B cell (primary cell): ENCODE measurements at places on chromosomes 2 and 18. TPM values are rescaled to one million over a fixed set of nuclear protein-coding genes. Genes with fewer than 3 reads are reported as not detected.

The CDH19 gene
- total RNA-seq, result not detected in 2 replicates

The C2orf66 gene
- not detected in 2 replicates for total RNA-seq

GRCh38 chr2:177002983-177003382, 209.6 kb upstream of the HNRNPA3 start:
- H3K36me3 ChIP-seq, result no peaks in the 10 kb centered on the region
- H3K27me3 ChIP-seq, result no peaks in the 10 kb centered on the region
- peaks cover under 1% of the 10 kb centered on the region for H3K4me1 ChIP-seq
- no peak overlapping the region for H3K4me3 ChIP-seq

The DYSF gene
- 0.15 and 0.17 TPM in 2 replicates for total RNA-seq

DNA sequence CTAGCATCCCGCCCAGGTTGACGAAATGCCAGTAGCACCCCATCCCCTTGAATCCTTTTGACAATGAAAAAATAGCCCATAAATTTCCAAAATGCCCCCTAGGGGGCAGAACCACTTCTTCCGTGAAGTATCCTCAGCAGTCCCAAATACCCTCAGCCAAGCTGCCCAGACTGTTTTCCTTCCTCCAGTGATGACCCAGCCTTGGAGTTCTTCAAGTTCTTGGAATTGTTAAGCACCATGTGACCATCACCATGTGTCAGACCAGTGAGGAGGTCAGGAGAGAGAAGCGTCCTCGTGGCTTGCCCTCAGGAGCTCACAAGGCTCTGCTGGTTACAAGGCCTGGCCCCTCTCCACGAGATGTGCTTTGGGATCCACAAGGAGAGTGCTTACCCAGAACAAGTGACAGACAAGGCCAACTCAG, 1.4 kb upstream of the SLC23A3 start:
- H3K27ac ChIP-seq, result peak overlapping the region; percentile 21
- DNase-seq, result peak; percentile 67

The TRIM43 gene
- total RNA-seq, result not detected in 2 replicates

The RAD51AP2 gene
- not detected in 2 replicates for total RNA-seq

The MAPK4 gene
- total RNA-seq, result not detected in 2 replicates

The OTOS gene
- total RNA-seq, result not detected in 2 replicates

GRCh38 chr2:11899264-11899818, 152.9 kb downstream of the LPIN1 start:
- no peak overlapping the region for H3K27ac ChIP-seq
- H3K36me3 ChIP-seq, result no peaks in the 10 kb centered on the region
- no peak for DNase-seq
- H3K4me3 ChIP-seq, result no peak overlapping the region
- H3K27me3 ChIP-seq, result no peaks in the 10 kb centered on the region

- H3K27me3 ChIP-seq, result no peaks in the 10 kb centered on the region
- peaks cover 31% of the 10 kb centered on the region for H3K4me1 ChIP-seq
- H3K4me3 ChIP-seq, result no peak overlapping the region
- H3K36me3 ChIP-seq, result no peaks in the 10 kb centered on the region
- no peak for DNase-seq
Measured at GRCh38 chr2:65382323-65382722, 50.1 kb downstream of the SPRED2 start.

DNA sequence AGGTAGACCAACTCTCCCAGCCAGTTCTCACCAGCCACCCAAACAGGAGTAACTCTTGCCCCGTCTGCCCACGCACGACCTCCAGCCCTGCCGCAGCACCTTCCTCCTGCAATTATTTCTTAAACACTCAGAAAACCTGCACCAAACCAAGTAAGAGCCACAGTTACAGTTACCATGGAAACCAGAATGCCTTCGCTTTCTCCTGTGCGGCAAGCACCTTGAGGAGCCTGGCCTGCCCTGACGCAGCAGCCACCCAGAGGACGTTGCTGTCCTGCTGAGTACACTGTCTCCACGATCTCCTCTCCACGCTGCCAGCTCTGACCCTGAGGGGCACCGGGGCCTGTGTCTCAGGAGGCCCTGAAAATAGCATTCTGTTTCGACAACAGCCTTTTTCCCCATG, 94.3 kb upstream of the SMIM21 start:
- H3K36me3 ChIP-seq, result no peaks in the 10 kb centered on the region
- no peak overlapping the region for H3K27ac ChIP-seq
- no peak overlapping the region for H3K4me3 ChIP-seq

GRCh38 chr2:205364261-205364660, 318.0 kb upstream of the NRP2 start:
- H3K36me3 ChIP-seq, result no peaks in the 10 kb centered on the region
- no peaks in the 10 kb centered on the region for H3K27me3 ChIP-seq

DNA sequence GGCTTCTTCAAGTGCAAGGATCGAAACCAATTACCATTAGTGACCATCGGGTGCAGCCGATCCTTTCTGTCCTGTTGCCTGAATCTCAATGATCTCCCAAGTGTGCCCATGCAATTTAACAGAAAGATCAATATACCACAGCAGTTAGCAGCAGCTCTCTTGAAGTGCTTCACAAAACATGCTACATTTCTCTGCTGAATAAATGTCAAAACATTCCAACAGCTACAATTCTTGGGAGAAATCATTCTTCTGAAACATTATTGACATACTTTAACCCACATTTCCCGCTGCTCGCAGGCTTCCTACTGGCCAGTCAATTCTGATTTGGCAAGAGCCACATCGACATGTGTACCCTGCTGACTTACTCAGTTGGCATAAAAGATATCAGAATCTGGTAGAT, 907.7 kb downstream of the TMEM182 start:
- no peaks in the 10 kb centered on the region for H3K4me1 ChIP-seq
- no peak overlapping the region for H3K27ac ChIP-seq
- H3K4me3 ChIP-seq, result no peak overlapping the region
- DNase-seq, result no peak
- no peaks in the 10 kb centered on the region for H3K27me3 ChIP-seq
- no peaks in the 10 kb centered on the region for H3K36me3 ChIP-seq

The MYO1B gene
- 0.67 and 1.2 TPM in 2 replicates for total RNA-seq

The PAIP2B gene
- total RNA-seq, result 10.1 and 10.2 TPM in 2 replicates

DNA sequence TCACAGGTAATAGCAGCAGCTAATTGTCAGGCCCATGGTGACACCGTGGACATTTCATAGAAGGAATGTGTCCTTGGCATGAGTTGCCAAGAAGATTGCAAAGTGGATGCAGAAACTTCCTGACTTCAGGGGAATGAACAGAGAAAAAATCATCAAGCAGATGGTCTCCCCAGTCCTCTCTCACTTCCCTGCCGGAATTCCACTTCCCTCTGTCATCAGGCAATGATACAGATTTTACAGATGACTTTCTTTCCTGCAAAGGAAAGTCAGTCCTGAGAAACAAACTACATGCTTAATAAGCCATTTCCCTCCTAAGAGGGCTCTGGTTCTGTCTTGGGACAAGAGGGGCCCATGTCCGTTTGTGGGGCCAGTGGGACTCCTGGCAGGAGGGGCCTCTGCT, 45.7 kb downstream of the KCNF1 start:
- no peak overlapping the region for H3K27ac ChIP-seq
- H3K27me3 ChIP-seq, result no peaks in the 10 kb centered on the region
- no peak for DNase-seq
- no peak overlapping the region for H3K4me3 ChIP-seq
- H3K36me3 ChIP-seq, result no peaks in the 10 kb centered on the region
- H3K4me1 ChIP-seq, result no peaks in the 10 kb centered on the region

The IL36B gene
- not detected in 2 replicates for total RNA-seq

DNA sequence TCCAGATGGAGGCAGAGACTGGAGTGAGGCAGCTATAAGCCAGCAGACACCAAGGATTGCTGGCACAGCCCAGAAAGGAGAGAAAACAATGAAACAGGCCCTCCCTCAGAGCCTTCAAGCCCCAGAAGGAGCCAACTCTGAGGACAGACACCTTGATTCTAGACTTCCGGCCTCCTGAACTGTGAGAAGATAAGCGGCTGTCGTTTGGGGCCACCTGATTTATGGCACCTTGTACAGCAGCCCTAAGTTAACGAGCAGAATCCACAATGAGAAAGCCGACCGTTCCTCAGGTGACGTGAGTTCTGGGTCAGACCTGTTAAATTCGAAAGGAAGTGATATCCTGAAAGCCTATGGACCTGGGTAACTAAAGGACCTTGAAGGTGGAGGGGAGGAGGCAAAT, 7.3 kb upstream of the CNDP2 start:
- peaks cover 14% of the 10 kb centered on the region for H3K4me1 ChIP-seq
- DNase-seq, result no peak
- no peaks in the 10 kb centered on the region for H3K36me3 ChIP-seq
- no peak overlapping the region for H3K4me3 ChIP-seq
- H3K27me3 ChIP-seq, result no peaks in the 10 kb centered on the region
- H3K27ac ChIP-seq, result no peak overlapping the region

GRCh38 chr2:96548558-96549465, 12.3 kb downstream of the ARID5A start:
- peaks cover 4% of the 10 kb centered on the region for H3K4me1 ChIP-seq
- no peak overlapping the region for H3K4me3 ChIP-seq
- H3K27ac ChIP-seq, result no peak overlapping the region
- H3K27me3 ChIP-seq, result no peaks in the 10 kb centered on the region
- DNase-seq, result no peak

The HOXD13 gene
- total RNA-seq, result not detected in 2 replicates

DNA sequence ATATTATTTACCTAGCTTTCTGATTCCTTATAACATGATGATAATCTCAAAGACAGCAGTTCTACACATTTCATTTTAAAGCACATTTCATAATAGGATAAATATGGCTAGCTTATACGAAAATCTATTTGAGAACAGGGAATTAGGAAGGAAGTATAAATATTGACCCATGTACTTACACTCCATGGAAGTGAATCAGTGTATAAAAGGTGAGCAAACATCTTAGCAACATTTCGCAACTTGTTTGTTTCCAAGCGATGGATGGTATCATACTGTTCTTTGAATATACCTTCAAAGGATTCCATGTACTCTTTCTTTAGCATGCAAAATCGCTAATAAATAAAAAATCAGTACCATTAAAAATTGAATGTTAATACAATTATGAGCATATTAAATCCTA, 53.1 kb downstream of the CWC22 start:
- no peak overlapping the region for H3K4me3 ChIP-seq
- H3K36me3 ChIP-seq, result peaks cover 74% of the 10 kb centered on the region
- no peak overlapping the region for H3K27ac ChIP-seq
- no peaks in the 10 kb centered on the region for H3K27me3 ChIP-seq

- no peaks in the 10 kb centered on the region for H3K27me3 ChIP-seq
- DNase-seq, result no peak
- no peaks in the 10 kb centered on the region for H3K36me3 ChIP-seq
- no peak overlapping the region for H3K4me3 ChIP-seq
Measured at GRCh38 chr18:31204166-31204565, 41.5 kb upstream of the DSC1 start.

DNA sequence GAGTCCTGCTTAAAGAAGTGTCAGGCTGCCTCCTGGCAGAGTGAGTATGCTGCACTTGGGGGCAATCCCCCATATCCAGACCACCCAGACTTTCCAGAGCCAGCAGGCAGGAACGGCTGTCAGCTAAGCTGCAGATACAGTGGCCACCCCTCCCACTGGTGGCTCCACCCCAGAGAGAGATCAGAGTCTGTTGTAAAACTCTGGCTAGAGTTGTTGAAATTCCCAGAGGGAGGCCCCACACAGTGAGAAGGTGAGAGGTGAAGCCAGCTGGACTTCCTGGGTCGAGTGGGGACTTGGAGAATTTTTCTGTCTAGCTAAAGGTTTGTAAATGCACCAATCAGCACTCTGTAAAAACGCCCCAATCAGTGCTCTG, 533.8 kb upstream of the ACVR2A start:
- H3K4me1 ChIP-seq, result no peaks in the 10 kb centered on the region
- no peaks in the 10 kb centered on the region for H3K36me3 ChIP-seq
- H3K27ac ChIP-seq, result no peak overlapping the region
- H3K27me3 ChIP-seq, result no peaks in the 10 kb centered on the region
- no peak overlapping the region for H3K4me3 ChIP-seq
- no peak for DNase-seq

The KCNF1 gene
- not detected in 2 replicates for total RNA-seq

DNA sequence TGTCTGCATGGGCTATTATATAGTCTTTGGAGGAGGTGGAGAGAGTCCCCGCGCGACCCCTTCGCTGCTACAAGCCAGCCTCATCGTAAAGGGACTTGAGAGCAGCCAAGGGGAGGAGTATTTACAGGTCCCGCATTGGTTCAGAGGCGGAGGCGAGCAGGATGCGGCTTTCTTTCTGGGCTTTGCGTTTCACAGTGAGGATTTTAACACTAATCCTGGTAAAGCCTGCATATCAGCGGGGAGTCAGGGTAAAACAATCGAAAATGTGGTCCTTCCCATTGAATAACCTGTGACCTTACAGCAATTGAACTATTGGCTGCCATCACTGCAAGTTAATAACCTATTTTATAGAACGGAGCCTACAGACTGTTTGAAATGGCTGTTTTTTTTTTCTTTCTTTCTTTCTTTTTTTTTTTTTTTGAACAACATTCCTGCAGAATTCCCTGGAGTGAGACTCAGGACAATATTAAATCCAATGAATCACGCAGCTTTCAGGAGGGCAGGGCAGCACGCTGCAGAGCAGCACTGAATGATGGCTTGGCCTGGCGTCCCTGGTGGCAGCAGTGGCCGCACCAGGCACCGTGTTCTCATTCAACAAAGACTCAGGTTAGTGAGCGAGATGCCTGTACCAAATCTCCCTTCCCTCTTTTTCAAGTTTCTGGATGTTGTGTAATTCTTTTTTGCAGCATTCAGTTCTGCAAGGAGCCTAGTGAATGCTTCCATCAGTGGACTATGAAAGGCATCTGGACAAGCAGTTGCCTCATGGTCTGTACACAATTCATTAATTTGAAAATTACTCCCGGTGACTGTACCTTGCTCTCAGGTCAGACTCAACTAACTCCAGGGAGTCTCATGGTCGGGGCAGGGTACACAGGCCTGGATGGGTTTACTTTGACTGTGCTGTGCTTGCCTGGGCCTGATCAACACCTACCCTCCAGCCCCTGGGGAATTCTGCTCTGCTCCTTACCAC, 19.8 kb downstream of the SMIM21 start:
- no peaks in the 10 kb centered on the region for H3K4me1 ChIP-seq
- DNase-seq, result no peak
- no peak overlapping the region for H3K4me3 ChIP-seq
- H3K27me3 ChIP-seq, result no peaks in the 10 kb centered on the region
- no peak overlapping the region for H3K27ac ChIP-seq
- H3K36me3 ChIP-seq, result no peaks in the 10 kb centered on the region

GRCh38 chr2:26542676-26543505, 65.0 kb upstream of the OTOF start:
- no peak overlapping the region for H3K27ac ChIP-seq
- H3K4me1 ChIP-seq, result no peaks in the 10 kb centered on the region
- H3K36me3 ChIP-seq, result no peaks in the 10 kb centered on the region
- DNase-seq, result no peak
- no peaks in the 10 kb centered on the region for H3K27me3 ChIP-seq

- H3K4me1 ChIP-seq, result no peaks in the 10 kb centered on the region
- no peaks in the 10 kb centered on the region for H3K27me3 ChIP-seq
- H3K36me3 ChIP-seq, result no peaks in the 10 kb centered on the region
- H3K27ac ChIP-seq, result no peak overlapping the region
- DNase-seq, result no peak
- H3K4me3 ChIP-seq, result no peak overlapping the region
Measured at GRCh38 chr2:218743068-218743467, 32.4 kb downstream of the TTLL4 start.
